ENCODE measurements at places on chromosomes 2 and 18.

- DNase-seq, result no peak
These were observed 34.2 kb upstream of the NDUFV2 start for GRCh38 chr18:9068346-9068745.

DNA sequence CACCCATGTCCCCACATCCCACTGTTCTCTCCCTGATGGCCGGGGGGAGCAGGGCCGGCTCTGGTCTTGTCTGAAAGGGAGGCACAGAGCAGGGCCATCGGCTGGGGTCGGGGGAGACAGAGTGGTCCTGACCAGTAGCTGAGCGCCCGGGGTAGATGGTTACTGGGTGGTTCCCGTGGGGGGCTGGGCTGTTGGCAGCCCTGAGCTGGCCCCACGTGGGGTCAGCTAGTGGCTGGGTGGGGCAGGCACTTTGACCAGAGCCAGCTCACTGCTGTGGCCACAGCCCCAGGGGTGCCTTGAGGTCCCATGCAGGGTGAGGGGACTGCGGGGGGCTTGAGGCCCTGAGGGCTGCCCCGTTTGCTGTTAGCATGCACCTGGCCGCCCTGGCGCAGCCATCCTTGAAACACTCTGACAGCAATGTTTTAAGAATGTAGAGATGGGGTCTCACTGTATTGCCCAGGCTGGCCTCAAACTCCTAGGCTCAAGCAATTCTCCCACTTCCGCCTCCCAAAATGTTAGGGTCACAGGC, 12.3 kb upstream of the NEU4 start:
- no peak for DNase-seq

GRCh38 chr2:168363347-168364092, 92.6 kb upstream of the CERS6 start:
- DNase-seq, result no peak

DNA sequence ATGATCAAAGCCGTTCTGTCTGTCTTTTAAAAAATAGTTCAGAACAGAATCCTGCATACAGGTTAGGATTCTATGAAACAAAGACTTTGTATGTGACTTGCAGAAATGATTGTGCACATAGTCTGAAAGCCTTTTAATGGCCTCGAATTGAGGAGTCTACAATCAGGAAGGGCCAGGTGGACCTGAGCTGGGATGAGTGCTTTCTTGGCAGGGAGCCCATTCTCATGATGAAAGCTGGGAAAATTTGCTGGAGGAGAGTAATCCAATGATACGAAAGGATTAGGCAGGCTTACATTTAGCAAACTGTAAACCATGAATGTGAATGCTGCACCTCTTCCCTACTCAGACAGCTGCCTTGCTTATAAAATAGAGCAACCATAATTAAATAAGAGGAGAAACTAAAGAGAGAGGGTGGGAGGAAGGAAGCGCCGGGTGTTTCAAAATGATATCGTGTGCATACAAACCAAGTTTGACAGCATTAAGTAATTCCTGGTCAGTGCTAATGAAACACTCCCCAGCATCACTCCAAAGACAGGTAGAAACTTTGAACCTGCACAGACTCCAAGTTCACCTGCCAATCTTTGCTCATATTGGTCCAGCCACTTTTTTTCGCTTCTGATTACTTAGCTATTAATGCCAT, 23.7 kb upstream of the CXCR4 start:
- no peak for DNase-seq

DNA sequence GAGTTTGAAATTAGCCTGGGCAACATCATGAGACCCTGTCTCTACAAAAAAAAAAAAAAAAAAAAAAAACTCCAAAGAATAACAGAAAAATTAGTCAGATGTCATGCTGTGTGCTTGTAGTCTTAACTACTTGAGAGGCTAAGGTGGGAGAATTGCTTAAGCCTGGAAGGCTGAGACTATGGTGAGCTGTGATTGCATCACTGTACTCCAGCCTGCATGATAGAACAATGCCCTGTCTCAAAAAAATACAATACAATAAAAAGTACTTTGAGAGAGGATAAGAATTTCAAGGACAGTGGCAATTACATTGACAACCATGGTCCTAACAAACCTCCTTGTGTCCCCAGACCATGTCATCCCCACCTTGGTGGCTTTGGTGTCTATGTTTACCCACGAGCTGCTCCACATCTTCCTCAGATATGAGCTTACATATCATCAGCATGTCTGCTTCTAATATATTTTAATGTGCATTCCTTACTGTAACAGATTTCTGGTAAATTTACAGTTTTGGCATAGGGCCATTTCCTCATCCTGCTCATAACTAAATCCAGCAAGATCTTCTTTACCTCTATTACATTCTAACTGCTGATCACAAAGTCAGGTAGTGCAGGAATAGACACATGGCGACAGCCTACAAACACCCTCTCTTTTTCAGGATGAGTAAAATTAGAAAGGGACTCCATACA, 437.7 kb upstream of the HNRNPA3 start:
- DNase-seq, result no peak

- no peak for DNase-seq
These were observed 21.6 kb upstream of the INO80C start for GRCh38 chr18:35519148-35519899.

- DNase-seq, result no peak
These were observed 1.1 kb downstream of the SLC4A1AP start for GRCh38 chr2:27664622-27665363.

DNA sequence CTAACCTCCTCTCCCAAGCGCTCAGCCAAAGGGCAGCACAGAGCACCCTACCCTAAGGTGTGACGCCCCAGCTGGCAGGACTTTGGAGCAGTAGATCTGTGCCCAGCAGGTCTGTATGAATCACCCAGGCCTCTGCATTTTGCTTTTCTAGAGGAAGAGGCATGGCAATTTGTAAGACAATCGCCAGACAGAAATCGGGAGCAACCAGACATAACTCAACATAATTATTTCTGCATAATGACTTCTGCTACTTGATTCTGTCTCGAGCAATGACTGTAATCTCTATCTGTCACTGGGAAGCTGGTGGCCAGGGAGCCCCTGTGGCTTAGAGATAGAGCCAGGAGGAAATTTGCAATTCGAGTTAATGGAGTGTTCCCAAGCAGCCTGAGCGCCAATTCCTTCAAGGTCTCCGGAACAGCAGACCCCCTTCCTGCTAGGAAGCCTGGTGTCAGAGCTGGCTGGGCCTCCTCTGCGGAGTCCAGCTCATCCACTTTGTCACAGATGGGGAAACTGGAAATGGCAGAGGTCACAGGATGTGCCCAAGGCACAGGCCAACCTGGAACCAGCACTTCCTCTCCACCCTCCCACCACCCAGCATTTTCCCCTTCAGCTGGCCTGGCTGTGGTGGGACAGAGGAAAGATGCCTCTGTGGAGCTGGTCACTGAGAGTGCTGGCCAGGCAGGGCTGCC, 55.0 kb downstream of the ODC1 start:
- DNase-seq, result no peak
